Thyroid gland (tissue), 4 donors: ENCODE measurements at places on chromosomes 3 and 15.

- no peak for DNase-seq
Observed at GRCh38 chr3:124636863-124637296, 93.4 kb upstream of the UMPS start.

DNA sequence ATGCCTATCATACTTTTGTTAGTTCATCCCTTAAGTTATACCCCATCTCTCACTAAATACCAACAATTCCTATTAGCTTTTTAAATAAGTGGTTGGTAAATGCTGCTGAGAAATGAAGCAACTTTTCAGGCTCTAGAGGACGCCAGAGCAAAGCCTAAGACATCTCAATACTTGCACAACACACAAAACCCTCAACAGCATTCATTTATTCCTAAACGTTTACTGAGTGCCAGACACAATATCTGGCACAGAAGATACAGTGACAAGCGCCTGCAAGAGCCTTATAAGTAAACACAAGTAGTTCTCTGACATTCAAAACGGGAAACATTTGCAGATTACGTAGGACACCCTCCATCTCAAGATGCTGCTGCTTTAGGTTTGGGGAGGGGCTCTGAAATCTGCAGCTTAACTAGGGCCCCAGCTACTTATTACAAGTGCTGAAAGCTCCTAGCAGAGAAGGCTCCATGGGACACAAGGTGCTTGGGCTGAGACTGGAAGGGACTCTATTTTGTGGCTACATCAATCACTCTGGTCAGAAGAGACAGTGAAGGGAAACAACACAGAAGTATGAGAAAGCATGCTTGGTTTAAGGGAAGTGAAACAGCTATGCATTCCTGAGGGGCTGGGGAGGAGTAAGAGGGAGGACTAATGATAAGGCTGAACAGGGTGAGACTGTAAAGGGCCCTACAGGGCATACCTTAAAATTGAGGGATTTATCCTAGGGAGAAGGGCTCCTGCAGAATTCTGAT is 311.3 kb downstream of the PLCL2 start:
- no peak for DNase-seq

- no peak for DNase-seq
Observed at GRCh38 chr3:139808201-139808600, 126.8 kb upstream of the CLSTN2 start.

GRCh38 chr15:56774356-56774755 is 41.0 kb upstream of the ZNF280D start:
- no peak for DNase-seq

DNA sequence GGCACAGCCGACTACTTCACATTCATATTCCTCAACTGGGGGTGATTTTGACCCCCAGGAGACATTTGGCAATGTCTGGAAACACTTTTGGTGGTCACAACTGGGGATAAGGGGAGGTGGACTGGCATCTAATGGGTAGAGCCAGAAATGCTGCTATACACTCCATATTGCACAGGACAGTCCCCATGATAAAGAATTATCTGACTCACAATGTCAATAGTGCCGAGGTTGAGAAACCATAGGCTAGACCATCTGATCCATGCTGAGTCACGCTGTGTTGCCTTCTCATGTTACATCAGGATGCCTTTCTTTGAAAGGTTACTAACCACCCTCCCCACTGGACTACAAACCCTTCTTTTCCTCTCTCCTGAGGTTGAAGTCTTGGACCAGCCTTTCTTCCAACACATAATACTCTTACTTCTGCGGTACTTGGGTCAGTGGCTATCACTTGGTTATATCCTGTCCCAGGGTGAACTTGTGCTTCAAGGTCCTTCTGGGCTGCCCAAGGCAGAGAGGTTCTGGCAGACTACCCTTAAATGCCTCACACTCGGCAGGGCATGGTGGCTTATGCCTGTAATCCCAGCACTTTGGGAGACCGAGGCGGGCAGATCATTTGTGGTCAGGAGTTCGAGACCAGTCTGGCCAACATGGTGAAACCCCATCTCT is 68.8 kb downstream of the CTNNB1 start:
- no peak for DNase-seq

- peak; percentile 73 for DNase-seq
Observed at GRCh38 chr3:186930143-186930640, at the start of gene ST6GAL1. ST6GAL1 (plus strand) TSS chr3:186930526; CDS start chr3:187042704, 112,178 bp downstream.

- no peak for DNase-seq
Observed at GRCh38 chr15:98505611-98506031, 142.7 kb upstream of the IGF1R start.

GRCh38 chr3:45225465-45226205 is 452 bp downstream of the TMEM158 start:
- DNase-seq: peak; percentile 19

- DNase-seq: no peak
Observed at GRCh38 chr3:62110443-62111225, 262.7 kb downstream of the FEZF2 start.

GRCh38 chr3:195096484-195097330 is 174.3 kb downstream of the XXYLT1 start:
- DNase-seq: no peak

GRCh38 chr3:186109897-186110803 is 1.3 kb upstream of the ETV5 start:
- DNase-seq: peak; percentile 26

DNA sequence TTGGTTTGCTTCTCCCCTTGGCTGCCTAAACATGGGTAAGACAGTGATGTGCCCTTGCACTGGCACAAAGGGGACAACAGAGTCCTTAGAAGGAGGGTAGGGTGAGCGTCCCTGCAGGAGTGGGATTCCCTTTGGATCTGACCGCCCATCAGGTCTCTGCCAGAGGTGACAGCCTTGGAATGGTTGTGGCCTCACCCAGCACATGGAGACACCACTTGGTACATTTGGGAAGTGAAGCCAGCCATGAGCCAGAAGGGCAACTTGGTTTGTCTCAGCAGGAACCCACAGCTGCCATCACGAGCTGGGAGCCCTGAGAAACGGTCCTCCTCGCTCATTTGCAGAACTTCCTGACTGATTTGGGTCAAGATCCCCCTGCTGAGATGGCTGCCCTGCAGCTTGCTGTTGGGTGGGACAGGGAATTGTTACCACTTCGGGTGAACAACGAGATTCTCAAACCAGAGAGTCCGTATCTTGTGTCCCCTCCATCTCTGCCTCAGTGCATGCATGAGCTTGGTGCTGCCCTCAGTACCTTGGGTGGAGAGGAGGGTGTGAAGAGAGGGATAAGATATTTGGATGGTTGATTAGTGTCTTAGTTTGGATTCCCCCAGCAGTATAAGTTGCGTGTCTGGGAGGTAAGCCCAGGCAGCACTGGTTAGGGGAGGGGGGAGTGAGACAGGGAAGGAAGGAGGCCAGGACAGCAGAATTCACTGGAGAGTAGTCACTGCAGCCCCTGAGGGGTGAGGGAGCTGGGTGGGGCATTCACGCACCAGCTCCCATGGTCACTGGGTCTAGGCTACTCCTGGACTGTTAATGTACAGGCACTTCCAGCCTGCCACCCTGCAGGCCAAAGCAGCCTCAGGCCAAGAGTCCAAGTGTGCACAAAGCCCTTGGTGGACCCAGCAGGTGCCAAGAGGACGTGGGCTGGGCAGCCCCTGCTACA is 168.8 kb upstream of the TOPAZ1 start:
- no peak for DNase-seq

- DNase-seq: no peak
Observed at GRCh38 chr3:108285176-108285575, 11.2 kb upstream of the HHLA2 start.

- DNase-seq: peak; percentile 28
Observed at GRCh38 chr3:40317061-40317855, 7.8 kb downstream of the EIF1B start.

- peak; percentile 86 for DNase-seq
Observed at GRCh38 chr3:177610686-177611633, 413.7 kb upstream of the TBL1XR1 start.

GRCh38 chr3:10010878-10011465 is 15.3 kb upstream of the FANCD2 start:
- DNase-seq: peak; percentile 98

DNA sequence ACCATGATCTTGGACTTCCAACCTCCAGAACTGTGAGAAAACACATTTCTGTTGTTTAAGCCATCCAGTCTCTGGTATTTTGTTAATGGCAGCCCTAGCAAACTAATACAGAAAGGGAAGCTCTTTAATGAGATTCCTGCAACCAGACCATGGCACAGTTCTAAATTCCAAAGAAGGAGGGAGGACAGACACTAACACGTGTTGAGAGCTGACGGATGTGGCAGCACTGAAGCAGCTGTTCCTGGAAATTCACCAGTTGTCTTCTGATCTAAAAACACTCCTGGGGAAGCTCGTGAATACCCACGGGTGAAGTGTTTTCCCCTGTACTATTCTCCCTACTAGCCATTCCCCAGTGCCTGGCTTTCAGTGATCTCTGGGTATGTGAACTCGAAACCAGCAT is 56.7 kb downstream of the RPL22L1 start:
- no peak for DNase-seq

DNA sequence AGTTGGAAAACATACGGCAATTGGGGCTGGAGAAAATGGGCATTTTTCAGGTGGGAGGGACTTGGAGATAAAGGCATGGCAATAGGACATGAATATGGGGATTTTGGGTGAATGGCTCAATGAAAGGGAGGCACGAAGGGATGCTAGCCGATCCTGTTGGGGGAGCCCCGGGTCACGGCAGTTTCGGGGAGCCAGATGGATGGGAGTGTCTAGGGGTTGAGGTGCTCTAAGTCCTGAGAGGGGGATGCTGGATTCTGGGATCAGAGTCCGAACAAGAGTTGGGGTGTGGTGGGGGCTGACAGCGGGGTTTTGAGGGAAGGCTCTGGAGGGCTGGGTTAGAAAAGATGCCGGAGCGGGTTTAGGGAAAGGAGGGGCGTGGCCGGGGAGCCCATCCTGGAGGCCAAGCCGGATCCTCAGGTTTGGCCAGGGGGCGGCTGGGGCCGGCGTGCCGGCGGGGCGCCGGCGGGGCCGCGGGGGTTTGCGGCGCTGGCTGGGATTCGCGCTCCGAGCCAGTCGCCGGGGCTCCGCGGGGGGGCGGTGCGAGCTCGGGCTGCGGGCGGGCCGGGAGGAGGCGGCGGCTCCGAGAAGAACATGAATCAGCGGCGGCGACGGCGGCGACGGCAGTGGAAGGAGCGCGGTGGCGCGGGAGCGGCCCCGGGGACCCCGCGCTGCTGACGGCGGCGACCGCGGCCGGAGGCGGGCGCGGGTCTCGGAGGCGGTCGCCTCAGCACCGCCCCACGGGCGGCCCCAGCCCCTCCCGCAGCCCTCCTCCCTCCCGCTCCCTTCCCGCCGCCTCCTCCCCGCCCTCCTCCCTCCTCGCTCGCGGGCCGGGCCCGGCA is at the start of gene TYRO3:
TYRO3 (plus strand) TSS at position 813 of the 839 bp plus-strand sequence. CDS start 46 bp downstream, outside the sequence.
- peak; percentile 56 for DNase-seq

- DNase-seq: no peak
Observed at GRCh38 chr3:55202326-55202725, 274.5 kb upstream of the LRTM1 start.

DNA sequence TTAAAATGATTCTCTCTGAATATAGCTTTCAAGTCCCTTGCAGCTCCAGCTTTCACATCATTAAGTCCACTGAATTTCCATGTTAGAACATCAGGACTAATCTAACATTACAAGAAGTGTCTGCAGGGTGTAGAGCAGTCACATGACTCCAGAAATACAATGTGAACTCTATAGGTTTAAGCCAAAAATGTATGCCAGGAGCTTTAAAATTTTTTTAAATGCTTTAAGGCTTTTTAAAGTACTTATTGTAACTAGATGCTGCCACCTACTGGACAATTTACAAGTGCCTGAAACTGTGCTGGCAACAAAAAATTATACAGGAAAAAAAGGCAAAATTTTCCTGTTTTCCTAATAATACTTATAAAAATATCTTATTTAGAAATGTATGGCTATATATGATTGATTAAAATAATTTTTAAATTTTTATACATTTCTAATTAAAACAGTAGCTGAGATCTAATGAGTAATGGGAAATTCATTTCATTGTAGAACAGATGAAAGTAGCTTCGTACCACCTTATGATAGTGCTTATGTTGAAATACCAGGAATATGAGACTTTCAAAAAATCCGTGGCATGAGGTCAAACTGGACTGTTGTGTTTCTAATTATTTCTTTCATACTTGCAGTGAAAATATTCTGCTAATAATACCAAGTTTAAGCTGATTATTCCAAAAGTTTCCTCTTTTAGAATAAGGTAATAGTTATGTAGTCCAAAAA is 25.7 kb downstream of the FSIP1 start:
- no peak for DNase-seq

- no peak for DNase-seq
Observed at GRCh38 chr3:174002543-174002942, 605.0 kb downstream of the NLGN1 start.

- no peak for DNase-seq
Observed at GRCh38 chr15:50355619-50355905, 564 bp upstream of the GABPB1 start.

- DNase-seq: no peak
Observed at GRCh38 chr3:66451766-66452165, 49.1 kb downstream of the LRIG1 start.

DNA sequence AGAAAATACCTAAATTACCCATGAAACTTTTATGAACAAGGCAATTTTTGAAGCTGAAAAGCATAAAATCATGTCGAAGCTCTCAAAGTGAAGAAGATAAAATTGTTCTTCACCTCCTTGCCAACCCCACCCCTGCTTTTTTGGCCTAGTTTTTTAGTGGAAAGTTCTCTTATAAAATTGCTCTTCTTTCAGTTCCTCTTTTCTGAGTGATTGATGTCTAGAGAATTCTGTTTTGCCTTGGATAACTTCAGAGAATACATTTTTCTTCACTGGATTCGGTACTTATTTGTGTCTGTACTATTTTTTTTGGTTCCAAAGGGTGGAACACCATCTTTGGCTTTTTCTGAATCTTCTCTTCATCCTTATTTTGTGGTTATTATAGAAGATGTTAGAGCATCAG is 25.0 kb upstream of the PYDC2 start:
- DNase-seq: no peak

GRCh38 chr3:64125561-64125960 is 99.7 kb downstream of the PRICKLE2 start:
- DNase-seq: no peak

DNA sequence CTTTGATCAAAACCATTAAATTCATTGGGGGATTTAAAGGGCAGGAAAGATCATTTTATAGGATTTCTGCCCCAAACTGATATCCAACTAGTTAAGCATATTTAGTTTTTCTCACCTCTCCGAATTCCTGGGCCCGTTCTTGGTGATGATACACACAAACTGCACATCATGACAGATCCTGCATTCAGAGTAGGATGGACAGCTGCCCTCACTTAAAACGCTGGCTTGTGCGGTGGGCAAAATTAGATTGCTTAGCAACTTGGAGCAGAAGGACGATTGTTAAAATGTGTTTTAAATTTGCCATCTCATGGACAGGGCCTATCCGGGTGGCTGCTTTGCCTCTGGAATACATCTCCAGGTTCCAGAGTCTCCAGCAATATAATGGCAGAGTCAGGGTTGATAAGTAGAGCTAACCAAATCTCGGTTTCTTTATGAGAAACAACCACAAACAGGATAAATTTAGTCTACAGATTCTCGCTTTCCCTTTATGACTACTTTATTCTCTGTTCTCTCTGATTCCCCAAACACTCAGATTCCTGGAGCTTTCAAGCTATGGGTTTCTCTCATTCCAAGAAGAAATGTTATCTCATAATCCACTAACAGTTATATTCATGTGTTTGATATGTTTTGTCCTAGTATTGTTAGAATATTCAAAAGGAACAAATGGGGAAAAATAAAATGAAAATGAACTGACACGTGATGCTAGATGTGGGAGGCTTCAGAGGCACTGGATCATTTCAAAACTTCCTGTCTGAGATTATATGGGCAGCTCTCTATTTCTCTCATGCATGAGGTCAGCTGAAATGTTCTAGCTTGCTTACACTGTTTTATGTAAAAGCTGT is 1014.1 kb upstream of the SEMA6D start:
- DNase-seq: no peak

GRCh38 chr3:42518800-42519567 is 16.5 kb downstream of the VIPR1 start:
- DNase-seq: no peak

GRCh38 chr3:127093312-127093711 is 99.6 kb upstream of the PRR23E start:
- DNase-seq: no peak
